ENCODE measurements at places on chromosomes 7 and 10.

DNA sequence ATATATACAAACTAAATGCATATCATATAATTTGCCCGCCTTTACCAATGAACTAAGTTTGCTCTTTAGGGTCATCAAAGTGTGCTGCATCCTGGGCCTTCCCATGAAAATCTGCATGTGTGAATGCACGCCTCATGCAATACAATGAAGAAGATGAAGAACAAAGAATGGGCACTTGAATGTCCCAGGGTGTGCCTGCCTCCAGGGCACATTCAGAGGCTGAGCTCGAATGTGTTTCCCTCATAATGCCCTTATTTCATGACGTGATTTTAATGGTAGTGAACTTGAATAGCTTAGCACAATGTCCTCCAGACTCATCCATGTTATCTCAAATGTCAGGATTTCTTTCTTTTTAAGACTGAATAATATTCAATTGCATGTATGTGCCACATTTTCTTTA lies 824.9 kb downstream of the TNS3 start:
- no peak for DNase-seq

GRCh38 chr10:77888356-77888703 lies 38.2 kb downstream of the DLG5 start:
- DNase-seq = no peak

GRCh38 chr10:82321724-82322123 lies 446.7 kb downstream of the NRG3 start:
- no peak for DNase-seq

DNA sequence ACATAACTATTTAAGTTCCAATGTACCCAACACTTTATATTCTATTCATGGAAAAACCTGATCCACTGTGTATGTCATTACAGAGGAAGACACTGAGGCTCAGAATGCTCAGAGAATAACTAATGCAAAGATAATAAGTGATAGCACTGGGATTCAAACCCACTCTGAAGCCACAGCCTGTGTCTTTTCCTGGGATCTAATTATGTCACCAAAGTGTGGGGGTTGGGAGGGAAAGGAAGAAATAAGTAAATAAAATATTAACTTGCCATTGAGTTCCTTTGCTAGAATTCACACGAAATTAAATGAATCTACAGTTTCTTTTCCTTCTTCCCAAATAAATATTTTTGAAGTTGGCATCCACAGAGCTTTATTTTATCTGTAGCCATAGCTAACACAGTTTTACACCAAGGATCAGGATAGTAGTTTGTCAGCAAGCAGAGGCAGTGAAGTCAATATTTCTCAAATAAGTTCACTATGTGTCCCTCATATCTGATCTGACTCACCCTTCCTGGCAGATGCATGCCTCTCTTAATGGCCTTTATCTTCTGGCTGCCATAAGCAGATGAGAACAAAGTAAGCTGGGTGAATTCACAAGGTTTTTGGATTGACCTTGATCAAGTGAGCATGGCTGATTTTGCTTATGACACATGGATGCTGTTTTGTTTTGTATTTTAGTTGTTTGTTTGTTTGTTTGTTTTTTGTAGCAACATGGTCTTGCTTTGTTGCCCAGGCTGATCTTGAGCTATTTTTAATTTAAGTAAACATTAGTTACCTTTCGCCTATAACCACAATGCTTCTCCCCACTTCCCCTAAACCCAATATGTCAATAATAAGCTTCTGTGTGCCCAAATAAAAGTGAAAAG lies 6.3 kb downstream of the RAPGEF5 start:
- DNase-seq = no peak

GRCh38 chr10:8128511-8128910 lies 74.0 kb downstream of the GATA3 start:
- no peak for DNase-seq

- no peak for DNase-seq
These were observed 287.8 kb downstream of the INHBA start for GRCh38 chr7:41415051-41415450.

DNA sequence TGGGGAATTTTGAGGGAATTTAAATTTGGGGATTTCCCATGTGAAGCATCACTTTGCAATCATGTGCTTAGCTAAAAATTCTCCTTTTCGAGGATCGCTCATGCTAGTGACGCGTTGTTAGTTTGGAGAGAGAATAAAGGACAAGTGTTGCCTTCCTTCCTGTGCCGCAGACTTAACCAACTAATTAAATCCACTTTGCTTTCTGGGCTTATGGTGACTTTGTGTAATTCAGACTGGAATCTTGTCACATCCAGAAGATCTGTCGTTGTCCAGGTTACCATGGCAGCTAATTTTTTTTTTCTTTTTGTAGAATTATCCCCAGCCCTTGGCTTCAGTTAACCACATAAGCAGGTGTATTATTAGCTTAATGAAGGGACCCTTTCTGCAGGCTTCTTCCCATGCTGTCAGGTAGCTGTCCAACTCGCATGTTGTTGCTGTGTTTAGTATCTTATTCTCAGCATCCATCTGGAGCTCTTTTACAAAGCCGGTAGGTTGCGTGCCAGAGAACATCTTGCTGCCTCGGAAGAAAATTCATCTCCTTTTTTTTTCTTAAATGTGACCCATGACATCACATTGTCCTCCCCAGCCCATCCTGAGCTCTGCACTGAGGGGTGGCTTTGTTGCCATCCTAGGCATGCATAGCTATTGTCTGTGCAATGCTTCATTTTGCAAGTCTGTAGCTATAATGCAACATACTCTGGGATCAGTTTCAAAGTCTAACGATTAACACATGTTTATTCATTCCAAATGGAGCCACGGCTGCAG lies 47.2 kb upstream of the NRP1 start:
- no peak for DNase-seq

DNA sequence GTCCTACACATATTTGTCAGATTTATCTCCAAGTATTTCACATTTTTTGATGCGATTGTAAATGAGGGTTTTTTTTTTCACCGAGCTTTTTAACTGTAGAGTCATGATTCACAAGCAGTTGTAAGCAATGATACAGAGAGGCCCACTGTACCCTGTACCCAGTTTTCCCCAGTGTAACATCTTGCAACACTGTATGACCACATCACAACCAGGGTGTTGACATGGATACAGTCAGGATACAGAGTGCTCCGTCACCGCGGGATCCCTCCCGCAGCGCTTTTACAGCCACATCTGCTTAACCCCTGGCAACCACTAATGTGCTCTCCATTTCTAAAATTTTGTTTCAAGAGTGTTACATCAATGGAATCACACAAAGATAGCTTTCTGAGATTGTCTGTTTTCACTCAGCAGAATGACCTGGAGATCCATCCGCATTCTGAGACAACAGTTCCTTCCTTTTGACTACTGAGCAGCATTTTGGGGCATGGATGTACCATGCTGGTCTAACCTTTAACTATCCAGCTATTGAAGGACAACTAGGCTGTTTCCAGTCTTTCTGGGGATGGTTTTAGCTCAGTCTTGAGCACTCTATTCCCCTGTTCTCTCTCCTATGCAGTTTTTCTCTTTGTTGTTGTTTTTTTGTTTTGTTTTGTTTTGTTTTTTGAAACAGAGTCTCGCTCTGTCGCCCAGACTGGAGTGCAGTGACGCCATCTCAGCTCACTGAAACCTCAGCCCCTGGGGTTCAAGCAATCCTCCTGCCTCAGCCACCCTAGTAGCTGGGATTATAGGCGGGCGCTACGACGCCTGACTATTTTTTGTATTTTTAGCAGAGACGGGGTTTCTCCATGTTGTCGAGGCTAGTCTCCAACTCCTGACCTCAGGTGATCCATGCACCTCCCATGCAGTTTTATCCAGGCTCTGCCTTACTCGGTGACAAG lies 25.9 kb downstream of the GPRIN2 start:
- no peak for DNase-seq

DNA sequence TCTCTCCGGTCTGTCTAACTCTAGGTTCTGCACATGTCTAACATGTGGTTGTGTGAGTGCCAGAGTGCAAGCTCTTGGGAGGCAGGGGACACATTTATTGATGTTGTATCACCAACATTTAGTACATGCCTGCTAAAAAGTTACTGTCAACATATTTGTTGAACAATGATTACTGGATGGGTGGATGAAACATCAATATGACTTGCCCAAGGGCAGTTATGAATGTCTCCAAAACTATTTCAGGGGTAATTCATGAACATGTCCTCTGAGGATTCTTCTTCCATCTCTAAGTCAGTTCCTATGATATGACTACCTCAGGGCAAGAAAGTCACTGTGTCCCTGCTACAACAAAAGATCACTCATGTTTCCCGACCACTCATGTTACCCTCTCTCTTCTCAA lies 91.3 kb upstream of the STEAP1B start:
- no peak for DNase-seq

- DNase-seq = no peak
These were observed 198.4 kb downstream of the CNTNAP2 start for GRCh38 chr7:146314962-146315361.

GRCh38 chr7:139984642-139985539 lies 77.9 kb downstream of the PARP12 start:
- DNase-seq = no peak

- no peak for DNase-seq
These were observed 148.9 kb upstream of the GLI3 start for GRCh38 chr7:42385912-42386311.

- DNase-seq = no peak
These were observed 847 bp downstream of the GARS1 start for GRCh38 chr7:30595436-30596013.

- no peak for DNase-seq
These were observed 13.0 kb upstream of the INSIG1 start for GRCh38 chr7:155284496-155285274.

DNA sequence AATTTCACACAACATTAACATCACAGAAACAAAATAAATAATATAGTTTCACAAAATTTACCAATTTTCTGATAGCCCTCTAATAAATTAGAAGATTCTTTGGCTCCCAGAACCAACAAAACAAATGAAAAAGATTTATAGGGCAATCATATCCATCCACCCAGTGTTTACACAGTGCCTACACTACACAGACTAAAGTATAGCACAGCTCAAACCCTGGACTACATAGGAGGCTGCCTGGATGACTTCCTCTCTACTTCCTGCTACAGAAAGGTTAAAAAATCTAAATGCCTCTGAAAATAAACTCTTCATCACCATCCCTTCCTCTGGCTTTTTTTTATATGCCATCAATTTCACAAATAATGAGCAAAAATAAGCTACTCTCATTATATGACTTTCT lies 28.4 kb downstream of the MPP7 start:
- no peak for DNase-seq

DNA sequence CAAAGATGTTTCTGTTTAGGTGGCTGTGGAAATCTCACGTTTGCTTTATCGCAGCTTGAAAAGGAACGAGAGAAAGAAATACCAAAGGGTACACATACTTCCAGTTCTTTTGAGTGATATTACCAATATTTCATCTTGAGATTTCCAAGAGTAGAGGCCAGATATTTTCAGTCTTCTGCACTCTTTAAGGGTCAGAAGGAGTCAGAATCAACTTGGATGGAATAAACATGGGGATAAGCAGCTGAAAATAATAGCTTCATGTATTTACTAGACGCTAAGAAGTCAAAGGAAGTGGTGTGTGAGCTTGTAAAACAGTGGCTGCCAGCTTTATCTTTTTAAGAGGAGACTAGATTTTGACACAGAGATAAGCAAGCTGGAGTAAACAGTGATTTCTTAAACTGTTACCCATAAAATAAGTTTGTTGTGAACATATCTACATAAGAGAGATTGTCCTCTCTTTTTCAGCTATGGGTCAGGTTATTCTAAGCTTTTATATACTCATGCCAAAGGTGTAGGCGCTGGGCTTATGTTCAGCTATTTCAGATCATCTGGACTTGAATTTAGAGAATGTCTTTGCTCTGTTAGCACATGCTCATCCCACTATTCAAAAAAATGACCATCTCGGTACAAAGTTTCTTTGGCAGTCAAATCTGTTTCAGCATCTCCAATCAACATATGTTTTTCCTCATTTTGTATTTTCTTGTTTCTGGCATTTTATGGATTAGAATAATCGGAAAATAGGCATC lies 170.8 kb upstream of the TCF7L2 start:
- DNase-seq = no peak

DNA sequence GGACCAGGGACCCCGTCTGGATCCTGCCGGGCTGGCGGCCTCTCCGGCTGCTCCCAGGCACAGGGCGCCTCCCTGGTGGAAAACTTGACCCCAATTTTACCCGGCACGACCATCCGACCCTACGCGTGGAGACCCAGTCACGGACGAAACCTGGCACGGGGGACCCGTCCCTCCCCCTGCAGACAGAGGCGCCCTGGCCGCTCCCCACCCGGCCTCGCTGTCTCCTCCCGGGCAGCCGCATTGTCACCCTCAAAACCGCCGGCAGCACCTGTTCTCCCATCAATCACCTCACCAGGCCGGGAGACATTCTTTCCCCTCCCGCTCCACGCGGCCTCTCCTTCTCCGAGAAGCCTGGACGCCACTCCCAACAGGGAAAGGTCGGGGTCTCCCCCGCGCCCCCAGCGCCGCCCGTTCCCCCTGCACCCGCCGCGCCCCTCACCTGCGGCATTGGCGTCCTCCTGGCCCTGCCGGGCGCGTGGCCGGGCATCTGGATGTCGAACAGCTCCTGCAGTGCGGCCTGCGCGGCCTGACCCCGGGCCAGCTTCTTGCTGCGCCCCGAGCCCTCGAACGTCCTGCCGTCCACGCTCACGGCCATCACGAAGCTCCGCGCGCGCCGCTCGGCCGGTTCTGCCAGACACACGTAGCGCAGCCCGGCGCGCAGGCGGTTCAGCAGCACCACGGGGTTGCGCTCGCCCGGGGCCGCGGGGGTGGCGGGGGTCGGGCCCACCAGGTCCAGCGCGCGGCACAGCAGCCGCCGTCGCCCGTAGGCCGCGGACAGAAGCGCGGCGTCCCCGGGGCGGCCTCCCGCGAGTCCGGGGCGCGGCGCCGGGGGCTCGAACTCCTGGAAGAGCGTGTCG lies 306.6 kb downstream of the WDR37 start:
- DNase-seq = no peak

DNA sequence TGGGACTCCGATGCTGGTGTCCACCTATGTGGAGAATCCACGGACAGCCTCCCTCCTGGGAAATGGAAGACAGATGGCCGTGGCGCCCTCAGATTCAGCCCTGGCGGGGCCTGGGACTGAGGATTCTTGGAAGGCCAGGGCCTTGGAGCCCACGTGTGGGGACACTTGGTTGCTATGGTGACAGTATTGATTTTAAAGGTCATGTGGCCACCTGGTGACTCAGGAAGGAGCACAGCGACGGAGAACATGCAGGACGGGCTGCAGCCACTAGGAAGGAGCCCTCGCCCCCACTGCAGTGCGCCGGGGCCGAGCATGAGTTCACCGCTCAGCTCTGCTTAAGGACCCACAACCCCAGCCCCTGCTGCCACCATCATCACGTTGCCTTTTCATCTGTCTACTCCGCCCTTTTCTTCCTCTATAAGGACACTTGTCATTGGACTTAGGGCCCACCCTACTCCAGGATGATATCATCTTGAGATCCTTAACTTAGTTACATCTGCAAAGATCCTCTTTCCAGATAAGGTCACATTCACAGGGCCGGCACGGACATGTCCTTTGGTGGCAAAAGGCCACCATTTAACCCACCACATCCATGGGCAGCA lies 3.7 kb upstream of the STK32C start:
- no peak for DNase-seq

GRCh38 chr10:130230036-130230435 lies 93.8 kb downstream of the GLRX3 start:
- DNase-seq = no peak

- no peak for DNase-seq
These were observed 57.6 kb downstream of the SGMS1 start for GRCh38 chr10:50566150-50566549.

GRCh38 chr10:70715853-70716795 lies 43.8 kb downstream of the ADAMTS14 start:
- no peak for DNase-seq

All from putamen (tissue), 1 donor.